Dermis blood vessel endothelial cell (primary cell): ENCODE measurements at places on chromosomes 16 and 17.

GRCh38 chr16:49672753-49673152, 183.2 kb downstream of the ZNF423 start:
- DNase-seq: no peak

DNA sequence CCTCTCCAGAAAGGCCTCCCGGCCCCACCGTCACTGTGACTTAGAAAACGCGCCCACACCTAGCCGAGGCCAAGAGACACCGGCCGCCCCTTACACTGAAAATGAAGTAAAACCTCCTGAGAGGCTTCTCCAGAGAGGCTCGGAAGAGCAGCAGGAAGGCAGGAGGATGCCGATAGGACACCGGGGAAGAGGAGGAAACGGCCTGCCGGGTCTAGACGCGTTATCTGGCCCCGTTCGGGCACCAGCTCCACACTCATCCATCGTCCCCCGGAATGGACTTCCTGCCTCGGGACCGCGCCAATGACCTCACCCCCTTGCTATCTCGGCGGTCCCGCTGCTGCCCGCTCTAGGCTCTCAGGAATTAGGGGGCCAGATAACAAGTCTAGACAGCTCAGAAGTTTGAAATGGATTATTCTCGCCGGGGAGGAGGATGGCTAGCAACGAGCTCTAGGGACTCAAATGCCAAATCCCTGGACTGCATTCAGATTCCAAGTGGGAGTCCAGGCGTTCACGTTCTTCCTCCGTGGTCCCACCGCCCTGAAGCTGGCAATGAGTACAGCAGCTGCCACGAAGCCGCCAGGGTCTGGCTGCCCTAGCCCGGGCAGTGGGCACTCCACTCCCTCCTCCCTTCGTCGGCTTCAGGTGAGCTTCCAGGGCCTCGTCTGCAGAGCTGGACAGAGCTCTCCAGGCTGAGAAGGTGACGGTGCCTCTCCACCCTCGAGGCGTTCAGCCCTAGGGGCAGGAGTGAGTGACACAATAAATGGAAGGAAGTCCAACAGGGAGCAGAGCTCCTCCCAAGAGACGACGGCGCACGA, 350.9 kb downstream of the FOXL1 start:
- DNase-seq: peak; percentile 89

DNA sequence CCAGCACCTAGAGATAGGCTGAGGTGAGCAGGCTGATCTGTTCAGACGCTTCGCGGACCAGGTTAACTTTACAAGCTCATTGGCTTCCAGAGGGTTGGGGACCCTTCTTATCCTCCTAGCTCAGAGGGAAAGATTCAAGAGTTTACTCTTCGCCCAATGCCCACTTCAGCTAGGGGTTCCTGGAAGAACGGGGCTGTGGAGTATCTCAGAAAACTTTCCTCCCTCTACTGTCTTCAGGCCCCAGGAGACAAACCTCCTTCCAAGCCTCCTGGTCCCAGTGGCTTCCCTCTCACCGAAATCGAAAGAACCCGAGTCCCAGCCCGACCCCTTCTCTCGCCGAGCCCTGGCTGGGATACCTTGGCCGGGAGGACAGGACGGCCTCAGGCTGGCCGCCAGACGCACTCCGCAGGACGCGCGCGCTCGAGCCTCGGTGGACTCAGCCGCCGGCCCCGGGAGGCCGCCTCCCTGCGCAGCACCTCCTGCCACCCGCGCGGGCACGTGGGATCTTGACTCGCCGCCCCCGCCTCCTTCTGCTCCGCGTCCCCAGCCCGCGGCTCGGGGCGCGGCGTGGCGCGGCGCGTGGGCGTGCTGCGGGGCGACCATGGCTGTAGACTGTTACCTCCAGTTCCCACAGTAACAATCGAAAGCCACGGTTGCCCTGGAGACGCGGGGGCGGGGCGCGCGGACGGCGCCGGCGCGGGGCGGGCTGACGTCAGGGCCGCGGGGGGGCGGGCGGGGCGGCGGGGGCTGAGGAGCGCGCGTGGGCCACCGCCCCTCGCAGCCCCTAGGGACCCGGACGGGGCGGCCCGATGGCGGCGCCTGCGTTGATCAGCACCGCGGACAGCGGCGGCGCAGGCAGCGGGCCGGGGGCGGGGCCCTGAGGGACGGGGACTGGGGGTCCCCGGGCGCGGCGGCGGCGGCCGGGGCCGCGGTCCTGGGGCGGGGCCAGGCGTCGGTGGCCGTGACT, 5.3 kb upstream of the HIC1 start:
- peak; percentile 87 for DNase-seq

- DNase-seq: no peak
Observed at GRCh38 chr16:7843261-7843660, 510.6 kb downstream of the RBFOX1 start.

DNA sequence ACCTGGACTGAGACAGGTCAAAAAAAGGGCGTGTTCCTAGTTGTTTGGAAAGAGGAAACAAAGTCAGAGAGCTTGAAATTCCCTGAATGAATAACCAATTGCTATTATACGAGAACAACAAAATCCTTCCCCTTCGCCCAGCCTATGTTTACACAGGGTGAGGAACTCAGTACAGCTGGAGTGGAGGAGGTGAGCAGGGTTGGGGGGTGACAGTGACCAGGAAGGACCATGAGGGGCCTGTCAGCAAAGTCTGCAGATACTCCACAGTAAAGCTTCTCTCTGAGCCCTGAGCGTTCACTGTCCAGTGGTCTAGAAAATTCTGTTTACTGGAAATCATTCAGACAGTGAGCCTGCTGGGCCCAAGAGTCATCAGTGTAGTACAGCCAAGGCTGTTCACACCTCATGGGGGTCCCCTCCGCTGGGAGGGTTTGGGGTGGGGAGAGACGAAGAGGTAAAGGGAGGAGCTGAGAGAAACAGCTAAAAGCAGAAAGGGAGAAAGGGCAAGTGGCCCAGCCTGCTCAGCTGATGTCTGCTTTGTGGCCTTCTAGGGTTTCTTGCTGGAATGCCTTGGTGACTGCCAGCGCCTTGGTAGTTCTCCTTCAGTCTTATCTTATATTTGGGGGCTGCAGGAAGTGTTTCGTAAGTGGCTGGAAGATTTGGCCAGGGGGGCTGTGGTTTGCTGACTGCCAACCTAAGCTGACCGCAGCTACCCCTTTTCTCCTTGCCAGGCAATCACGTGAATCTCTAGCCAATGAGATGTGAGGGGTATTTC, 5.7 kb downstream of the DUSP3 start:
- DNase-seq: no peak

DNA sequence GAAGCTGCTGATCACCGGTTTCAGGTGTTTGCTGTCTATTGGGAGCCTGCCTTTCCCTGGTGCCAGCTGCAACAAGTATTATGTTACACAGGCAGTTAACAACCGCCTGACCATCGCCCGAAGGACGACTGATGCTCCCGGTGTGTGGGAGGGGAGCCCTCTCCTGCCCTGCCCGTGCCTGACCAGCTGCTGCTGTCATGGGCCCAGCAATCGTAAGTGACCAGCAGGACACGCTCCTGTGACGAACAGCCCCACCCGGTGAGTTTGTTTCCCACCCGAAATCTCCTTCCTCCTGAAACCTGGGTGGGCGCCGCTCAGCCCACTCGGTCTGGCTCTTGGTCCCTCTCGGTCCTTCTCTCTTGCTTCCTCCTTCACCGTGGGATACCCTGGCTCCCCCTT, 17.9 kb upstream of the UBE2I start:
- no peak for DNase-seq

DNA sequence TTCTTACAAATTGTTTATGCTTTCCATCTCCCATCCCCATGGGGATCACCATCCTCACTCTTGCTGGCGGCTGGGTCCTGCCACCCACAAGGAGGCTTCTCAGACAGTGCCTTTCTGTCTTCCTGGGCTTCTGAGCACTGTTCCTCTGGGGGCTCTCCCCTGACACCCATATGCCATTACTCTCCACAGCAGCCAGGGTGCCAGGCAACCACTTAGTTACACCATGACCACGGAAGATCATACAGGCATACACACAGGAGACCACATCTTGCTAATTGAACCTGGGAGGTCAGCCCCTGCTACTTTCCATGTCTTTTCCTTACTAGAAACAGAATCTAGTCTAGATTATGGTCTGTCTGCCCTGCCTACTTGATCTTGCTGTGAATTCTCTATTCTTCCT, 27.7 kb upstream of the HS3ST2 start:
- no peak for DNase-seq
